ENCODE measurements at places on chromosomes 1 and 21. TPM values are rescaled to one million over a fixed set of nuclear protein-coding genes. Genes with fewer than 3 reads are reported as not detected.

DNA sequence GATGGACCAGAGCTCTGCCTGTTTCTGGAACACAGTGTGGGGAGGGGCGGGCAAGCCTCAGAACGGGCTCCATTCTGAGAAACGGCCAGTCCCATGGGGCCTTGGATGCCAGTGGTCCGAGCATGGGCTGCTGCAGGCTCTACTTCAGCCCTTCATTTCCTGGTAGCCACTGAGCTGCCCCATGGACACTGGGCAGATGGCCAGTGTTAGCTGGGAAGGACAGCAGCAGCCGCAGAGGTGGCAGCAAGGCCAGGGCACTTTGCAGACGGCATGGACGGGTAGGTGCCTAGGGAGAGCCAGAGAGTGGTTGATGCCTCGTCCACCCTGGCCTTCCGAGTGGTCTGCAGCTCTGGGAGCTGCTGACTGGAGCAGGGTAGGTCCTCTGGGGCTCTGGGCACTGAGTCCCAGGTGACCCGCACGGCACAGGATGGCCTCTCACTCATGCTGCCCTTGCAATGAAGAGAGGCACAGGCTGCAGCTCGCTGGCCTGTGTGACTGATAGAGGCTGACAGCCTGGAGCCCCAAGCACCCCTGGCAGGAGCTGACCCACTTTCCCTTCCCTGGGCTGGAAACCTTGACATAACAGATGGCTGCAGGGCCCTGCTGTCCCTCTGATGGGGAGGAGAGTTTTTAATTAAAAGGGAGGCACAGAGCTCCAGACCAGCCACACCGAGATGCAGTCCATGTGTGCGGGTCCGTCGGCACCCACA, 87.7 kb upstream of the COL6A1 start:
- DNase-seq: no peak

DNA sequence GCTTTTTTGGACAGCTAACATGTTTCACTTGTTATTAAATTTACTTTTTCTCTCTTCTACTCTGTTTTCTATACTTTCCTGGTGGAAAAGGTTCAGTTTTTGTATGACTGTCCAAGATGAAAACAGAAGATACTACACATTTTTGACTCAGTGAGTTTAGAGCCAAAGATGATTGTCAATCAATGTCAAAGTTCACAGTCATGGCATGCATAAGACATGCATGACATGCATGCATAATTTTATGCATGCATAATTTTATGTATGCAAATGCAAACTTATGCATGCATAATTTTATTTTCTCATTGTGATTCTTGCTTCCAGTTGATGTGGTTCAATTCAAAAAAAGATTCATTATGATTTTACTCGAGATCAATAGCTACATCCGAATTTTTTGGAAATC, 48.1 kb upstream of the TMPRSS15 start:
- DNase-seq: no peak

DNA sequence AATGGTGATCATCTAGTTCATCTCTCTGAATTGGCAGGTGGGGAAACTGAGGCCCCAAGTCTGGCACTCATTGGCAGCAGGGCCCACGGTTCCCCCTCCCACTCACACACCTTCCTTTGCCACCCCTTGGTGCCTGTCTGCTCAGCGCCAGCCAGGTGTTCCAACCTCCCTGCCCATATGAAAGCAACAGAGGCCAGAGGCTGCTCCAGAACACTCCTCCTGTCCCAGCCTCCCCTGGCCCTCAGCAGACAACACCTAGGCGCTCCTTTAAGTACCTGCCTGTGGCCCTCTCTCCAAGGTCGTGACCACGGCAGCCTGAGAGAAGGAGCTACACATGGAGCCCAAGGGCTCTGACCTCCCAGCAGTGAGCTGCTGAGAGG, 362.3 kb upstream of the VAMP3 start:
- no peak for DNase-seq

GRCh38 chr21:45224189-45224938, 63.3 kb downstream of the POFUT2 start:
- no peak for DNase-seq

DNA sequence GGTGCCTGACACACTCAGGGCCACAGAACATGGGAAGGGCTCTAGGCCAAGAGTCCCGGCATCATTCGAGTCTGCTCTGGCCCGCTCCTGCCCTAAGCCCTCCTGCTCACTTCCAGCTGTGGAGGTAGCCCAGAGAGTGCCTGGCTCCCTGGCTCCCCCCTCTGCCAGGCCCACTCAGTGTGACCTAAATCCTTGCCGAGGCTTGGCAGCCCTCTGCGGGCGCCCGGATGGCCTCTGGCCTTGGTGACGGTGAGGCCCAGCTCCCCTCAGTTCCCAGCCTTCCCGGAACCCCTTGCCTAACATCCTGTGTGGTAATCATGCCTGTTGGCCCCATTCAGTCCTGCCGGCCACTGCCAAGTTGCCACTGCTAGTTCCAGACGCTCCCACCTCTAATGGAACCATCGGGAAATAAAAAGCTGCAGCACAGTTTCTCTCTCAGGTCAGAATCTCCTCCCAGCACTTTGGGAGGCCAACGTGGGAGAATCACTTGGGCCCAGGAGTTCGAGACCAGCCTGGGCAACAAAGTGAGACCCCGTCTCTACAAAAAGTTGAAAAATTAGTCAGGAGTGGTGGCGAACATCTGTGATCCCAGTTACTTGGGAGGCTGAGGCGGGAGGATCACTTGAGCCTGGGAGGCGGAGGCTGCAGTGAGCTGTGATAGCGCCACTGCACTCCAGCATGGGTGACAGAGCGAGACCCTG, 1.2 kb upstream of the H6PD start:
- DNase-seq: no peak

GPR161 gene
- 9.1 TPM for polyA plus RNA-seq

USF1 gene
- 40.7 TPM for polyA plus RNA-seq

RGS7 gene
- not detected for polyA plus RNA-seq

IGSF21 gene
- polyA plus RNA-seq: not detected
